ENCODE measurements at places on chromosomes 1 and 21.

GRCh38 chr1:110523011-110523410 lies 4.0 kb upstream of the KCNA10 start:
- DNase-seq = no peak

DNA sequence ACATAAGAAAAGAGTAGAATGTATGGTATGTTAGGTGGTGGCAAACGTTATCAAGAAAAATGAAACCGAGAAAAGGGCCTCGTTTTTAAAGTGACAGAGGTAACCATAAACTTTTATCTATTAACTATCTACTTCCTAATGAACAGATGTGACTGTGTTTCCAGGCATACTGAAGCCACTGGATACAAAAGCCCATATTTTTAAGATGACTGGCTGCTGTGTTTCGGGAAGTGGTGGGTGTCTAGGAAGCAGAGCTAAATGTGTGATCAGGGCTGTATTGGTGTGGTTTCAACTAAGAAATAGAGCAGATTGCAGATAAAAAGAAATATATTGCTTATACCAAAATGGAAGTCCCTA lies 71.8 kb downstream of the CHRM3 start:
- no peak for DNase-seq

- DNase-seq = no peak
Observed at GRCh38 chr1:24253571-24253970, 65.6 kb upstream of the GRHL3 start.

GRCh38 chr1:34976384-34977209 lies 8.6 kb downstream of the TMEM35B start:
- no peak for DNase-seq

DNA sequence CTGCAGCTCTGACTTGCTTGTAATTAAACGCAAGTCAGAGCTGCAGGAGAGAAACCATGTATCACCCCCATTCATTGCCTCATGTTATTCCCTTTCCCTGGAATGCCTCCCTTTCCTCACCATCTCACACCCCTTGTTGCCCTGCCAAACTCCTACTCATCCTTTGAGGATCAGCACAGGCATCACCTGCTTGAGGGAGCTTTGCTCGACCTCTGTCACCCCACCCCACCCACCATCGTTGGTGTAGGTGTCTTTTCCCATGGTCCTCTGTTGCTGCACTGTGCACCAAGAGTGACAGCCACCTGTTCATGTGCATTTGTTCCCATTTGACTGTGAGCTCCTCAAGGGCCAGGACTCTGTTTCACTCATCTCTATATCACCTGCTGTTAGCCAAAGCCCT lies 117.2 kb downstream of the PLPP3 start:
- DNase-seq = no peak

- no peak for DNase-seq
Observed at GRCh38 chr1:59007429-59007819, 223.6 kb upstream of the JUN start.

- no peak for DNase-seq
Observed at GRCh38 chr1:79079770-79080169, 73.2 kb upstream of the ADGRL4 start.

DNA sequence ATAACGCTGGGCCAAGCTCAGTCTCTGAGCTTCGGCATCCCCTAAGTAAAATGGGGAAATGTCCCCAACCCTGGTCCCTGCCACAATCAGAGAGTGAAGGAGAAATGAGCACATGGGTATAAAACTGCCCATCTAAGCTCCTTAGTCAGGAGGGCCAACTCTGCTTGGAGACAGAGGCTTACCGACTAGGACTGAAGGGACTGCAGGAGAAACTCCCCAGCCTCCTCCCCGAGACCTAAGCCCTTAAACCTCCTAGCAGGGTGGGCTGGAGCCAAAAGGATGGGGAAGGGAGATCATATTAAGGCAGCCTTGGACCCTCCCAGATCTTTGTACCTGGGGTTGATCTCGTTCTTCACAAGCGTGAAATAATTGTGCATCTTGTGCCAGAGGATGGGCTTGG lies 5.5 kb downstream of the ETNK2 start:
- no peak for DNase-seq

- no peak for DNase-seq
Observed at GRCh38 chr1:244802556-244803239, 32.8 kb upstream of the COX20 start.

Measured in GOT3 (cell line).